ENCODE measurements at places on chromosomes 3 and 15.

DNA sequence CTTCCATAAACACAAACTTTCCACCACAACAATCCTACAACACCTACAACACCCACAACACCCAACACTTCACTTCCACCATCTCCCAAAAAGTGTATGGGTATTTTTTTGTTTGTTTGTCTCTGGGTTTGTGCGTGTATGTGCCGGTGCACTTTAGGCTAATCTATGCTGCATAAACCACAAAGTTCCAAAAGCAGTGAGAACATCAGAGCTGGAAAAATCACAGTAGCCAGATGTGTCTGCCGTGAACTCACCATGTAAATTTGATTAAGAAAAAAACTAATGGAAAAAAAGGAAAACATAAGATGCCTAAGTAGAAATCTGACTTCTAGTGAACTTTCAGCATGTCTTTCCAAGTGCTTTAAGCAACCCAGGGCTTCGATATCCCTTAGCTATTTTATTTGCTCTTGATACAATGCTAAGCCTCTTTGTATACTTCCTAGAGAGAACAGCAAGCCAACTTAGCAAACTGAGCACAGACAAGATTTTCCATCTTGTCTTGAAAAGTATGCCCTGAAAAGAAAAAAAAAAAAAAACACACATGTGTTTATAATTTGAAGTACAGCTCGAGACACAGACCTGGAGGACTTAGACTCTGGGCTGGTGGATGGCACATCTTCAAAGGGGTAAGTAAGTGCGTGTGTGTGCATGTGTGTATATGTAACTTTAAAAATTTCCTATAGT, 91.4 kb downstream of the WWTR1 start:
- DNase-seq: no peak

GRCh38 chr15:58398071-58398470, 33.7 kb upstream of the LIPC start:
- no peak for DNase-seq

GRCh38 chr3:13053893-13054292, 19.3 kb downstream of the IQSEC1 start:
- no peak for DNase-seq

GRCh38 chr3:49535971-49536874, 18.1 kb upstream of the BSN start:
- no peak for DNase-seq

GRCh38 chr3:189516039-189516438, 115.2 kb upstream of the TP63 start:
- no peak for DNase-seq

DNA sequence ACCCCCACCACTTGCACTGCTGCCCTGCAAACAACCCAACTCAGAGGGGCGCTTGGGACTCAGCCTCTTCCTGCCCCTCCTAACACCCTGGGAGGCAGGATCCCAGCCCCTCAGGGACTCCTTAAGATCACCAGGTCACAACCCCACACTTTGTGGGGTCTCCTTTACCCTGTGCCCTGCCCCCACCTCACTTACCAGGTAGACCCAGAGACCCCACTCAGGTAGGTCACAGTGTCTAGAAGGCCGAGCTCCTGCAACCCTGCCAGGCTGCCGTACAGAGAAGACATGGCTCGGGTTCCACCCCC, 9.1 kb downstream of the PLA2G4F start:
- DNase-seq: no peak

GRCh38 chr15:47839233-47839825, 122.0 kb downstream of the SEMA6D start:
- DNase-seq: peak; percentile 38

DNA sequence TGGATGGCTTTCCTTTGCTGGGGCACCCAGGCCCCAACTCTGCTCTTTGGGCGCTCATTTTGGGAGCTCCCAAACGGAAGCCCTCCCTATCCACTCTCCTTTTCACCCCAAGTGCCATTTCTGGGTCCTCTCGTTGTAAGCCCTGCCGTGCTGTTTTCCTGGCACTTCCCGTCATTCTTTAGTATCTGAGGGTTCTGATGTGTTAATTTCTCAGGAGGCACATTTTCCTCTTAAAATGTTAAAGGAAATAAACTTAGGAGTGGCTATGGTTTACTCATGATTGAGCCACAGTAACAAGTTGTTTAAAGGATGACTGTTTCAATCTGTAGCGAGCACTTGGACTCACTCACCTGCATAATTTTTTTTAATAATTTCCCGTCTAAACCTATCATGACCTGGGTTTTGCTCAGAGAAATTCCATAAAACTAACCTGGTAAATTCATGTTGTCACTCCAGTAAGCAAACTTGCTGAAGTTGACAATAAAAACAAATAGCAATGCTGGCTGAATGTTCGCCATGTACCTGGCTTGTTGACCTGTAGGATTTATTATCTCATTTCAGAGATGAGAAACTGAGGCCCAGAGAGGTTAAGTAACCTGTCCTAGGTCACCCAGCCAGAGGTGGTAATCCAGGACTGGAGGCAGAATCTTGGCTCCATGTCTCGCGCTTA, 10.6 kb downstream of the ALDH1A3 start:
- no peak for DNase-seq

- no peak for DNase-seq
Measured at GRCh38 chr3:151446002-151446340, 14.9 kb downstream of the IGSF10 start.

GRCh38 chr3:33789183-33789954, 9.1 kb upstream of the PDCD6IP start:
- DNase-seq: no peak

GRCh38 chr3:129357616-129358015, 70.8 kb downstream of the EFCAB12 start:
- no peak for DNase-seq

GRCh38 chr15:61524545-61524944, 295.4 kb upstream of the RORA start:
- no peak for DNase-seq

DNA sequence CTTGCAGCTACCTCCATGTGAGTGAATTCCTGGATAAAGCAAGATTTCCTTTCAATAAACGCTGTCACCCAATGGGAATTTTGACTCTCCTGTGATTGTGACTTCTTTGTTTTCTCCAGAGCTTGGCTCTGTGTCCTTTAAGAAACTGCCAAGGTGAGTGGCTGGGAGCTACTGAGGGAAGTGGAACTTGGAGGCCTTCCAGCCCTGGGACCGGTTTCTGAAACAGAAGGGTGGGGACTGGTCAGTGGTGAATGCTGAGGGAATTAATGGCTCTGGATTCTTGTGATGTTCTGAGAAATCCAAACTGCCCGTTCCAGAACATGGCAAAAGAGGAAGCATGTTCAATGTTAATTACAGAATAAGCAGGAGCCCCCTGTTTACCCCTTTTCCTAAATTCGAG, 41.1 kb upstream of the MYZAP start:
- DNase-seq: no peak

GRCh38 chr3:133829310-133829707, 23.7 kb downstream of the SRPRB start:
- no peak for DNase-seq

- no peak for DNase-seq
Measured at GRCh38 chr3:138684396-138684795, 75.8 kb downstream of the FAIM start.

GRCh38 chr15:66186049-66186825, 67.3 kb downstream of the MEGF11 start:
- DNase-seq: no peak

DNA sequence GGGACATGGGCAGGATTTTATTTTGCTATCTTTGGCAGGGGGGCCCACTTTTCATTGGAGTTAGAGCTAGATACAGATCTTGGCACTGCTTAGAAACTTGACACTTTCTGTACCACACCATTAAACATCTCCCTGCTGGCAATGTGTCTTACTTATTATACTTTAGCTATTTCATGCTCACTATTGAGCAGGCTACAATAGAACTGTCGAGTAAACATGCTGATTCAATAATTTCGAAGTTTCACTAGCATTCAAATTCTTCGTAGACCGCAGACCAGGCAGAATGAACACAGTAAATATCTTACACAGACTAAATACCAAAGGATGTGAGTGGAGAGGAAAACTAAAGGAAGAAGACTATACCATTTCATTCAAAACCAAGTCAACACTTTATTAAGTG, 180.8 kb downstream of the UNC13C start:
- DNase-seq: no peak

- DNase-seq: no peak
Measured at GRCh38 chr3:155979746-155980145, 109.3 kb downstream of the GMPS start.

DNA sequence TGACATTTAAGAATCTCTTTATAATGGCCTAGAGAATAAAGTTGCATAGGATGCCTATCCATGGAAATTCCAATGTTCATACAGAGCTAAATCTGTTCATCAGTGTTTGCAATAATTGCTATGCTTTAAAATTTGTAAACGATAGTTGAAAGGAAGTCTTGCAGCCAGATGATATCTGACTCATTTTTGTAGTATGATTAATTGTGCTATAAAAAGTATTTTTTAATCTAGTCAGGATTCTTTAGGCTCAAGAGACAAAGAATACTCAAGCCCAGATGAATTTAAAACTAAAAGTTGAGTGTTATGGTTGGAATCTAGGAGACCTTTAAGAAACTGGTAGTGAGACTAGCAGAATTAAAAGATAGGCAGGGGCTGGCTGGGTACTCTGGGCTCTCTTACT, 50.5 kb downstream of the SUCNR1 start:
- no peak for DNase-seq

GRCh38 chr15:80560601-80561400, 134.3 kb upstream of the ABHD17C start:
- DNase-seq: no peak

DNA sequence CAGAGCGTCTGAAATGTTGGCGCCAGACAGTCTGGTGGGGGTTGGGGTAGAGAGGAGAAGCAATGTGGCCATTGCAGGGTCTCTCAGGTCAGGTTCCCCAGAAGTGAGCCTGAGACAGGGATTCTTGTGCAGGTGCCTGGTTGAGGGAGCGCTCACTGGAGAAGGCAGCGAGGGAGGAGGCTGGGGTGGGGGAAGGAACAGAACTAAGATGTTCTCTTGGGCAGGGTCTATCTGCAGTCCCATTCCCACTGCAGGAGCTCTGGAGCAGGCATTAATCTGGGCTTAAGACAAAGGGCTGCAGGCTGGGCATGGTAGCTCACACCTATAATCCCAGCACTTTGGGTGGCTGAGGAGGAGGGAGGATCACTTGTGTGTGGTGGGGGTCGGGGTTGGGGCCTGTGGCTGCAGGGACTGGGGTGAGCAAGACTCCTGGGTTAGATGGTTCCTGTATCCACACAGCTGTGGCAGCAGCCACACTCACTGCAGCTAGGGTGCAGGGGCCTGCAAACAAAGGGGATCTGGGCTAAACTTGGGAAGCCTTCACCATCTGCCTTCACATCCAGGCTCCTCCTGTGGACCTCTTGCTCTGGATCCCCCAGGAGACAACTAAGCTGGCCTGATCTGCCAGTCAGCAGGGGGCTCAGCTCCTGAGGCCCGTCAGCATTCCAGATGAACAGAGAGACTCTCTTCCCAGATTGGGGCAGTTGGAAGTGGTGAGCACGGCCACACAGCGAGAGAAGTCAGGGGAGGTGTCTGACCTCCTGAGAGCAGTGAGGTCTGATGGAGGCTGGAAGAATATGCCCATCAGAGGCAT, 172.5 kb downstream of the ABHD5 start:
- no peak for DNase-seq

DNA sequence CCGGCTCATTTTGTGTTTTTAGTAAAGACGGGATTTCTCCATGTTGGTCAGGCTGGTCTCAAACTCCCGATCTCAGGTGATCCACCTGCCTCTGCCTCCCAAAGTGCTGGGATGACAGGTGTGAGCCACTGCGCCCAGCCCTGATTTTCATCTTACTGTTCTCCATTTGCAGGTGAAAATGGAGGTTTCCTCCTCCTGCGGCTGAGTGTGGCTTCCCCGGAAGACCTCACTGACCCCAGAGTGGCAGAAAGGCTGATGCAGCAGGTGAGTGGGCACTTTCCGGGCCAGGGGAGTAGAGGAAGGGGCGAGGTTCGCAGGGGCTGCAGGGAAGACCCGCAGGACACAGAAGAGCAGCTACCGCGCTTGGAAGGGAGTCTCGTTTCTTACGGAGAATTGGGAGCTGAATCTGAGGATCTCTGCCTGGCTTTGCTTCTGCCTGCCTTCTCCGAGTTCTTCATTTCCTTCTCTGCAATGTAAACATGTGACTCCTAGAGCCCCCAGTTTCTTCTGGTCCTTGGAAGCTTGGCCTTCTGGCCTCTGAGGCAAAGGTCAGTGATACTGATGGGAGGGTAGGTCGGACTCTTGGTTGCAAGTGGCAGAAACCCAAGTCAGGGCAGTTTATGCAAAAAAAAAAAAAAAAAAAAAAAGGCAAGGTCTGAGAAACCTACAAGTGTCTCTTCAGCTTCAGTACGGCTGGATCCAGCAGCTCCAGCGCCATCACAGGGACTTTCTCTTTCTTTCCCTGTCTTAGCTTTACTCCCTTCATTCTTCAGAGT, 8.9 kb downstream of the MUC20 start:
- no peak for DNase-seq

DNA sequence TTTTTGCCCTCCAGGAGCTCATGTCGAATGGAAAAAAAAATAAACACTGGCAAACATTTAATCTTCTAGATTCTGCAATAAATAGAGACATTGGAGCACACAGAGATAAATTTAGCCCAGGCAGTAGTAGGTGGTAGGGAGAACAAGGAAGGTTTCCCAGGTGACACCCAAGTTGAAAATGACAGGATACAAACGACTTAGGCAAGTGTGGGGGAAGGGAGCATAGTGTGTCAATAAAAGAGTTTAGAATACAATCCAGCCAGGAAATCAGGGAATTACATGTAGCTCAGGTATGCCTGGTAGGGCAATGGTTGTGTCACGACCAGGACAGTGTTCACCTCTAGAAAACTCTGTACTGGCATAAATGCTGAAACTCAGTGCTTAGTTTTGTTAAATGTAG, 364.6 kb upstream of the AGTR1 start:
- no peak for DNase-seq

- DNase-seq: no peak
Measured at GRCh38 chr15:27798807-27799206, 300.3 kb downstream of the OCA2 start.

- no peak for DNase-seq
Measured at GRCh38 chr3:49787182-49787464, 781 bp upstream of the IP6K1 start.

DNA sequence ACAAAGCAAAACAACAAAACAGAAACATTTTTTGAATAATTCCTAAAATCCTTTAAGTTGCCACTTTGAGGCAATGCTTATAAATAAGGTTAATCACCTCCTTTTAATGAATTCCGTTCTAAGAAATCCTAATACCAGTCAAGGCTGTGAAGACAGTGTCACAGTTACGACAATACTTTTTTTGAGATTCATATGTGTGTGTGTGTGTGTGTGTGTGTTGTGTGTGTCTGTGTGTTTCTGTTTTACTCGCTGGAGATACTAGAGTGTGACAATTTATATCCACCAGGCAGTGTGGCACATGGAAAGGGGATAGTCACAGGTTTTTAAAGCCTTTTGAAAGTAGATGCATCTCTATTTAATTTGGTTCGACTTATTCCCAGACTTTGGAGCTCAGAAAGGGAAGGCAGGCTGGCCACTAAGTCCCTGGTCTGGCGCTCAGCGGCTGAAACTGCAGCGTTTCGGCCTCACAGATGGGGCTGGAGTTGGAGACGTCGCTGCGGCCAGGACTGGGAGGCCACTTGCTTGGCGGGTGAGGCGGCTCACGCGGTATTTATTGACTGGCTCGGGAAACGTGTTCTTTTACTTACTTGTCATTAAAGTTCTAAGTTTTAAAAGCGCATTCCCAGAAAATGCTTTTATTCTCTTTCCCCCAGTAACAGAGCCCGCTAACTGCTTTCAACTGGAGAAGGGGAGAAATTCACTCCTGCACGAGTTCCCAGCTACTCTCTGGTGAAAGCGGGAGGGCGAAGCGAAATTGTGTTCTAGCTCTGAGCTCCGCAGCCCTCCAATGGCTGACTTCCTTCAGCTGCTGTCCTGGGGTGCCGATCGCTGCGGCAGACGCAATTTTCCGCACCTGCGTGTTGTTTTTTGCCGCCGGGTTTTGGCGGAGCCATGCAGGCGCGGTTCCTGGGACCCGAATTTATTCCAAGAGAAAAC, 13.7 kb downstream of the ZIC1 start:
- no peak for DNase-seq

All from NCI-H2171 treated with DMSO at 0.1 percent for 48 hours (cell line).